ENCODE measurements at places on chromosomes 6 and 20. TPM values are rescaled to one million over a fixed set of nuclear protein-coding genes. Genes with fewer than 3 reads are reported as not detected.

CPNE5 gene
- total RNA-seq, result 1.7 TPM

SOBP gene
- 0.26 TPM for total RNA-seq

SLC17A5 gene
- total RNA-seq, result 2.0 TPM

HLA-DRA gene
- 1.1 TPM for total RNA-seq

GRIK2 gene
- total RNA-seq, result not detected

KCNG1 gene
- 0.59 TPM for total RNA-seq

TSPYL4 gene
- total RNA-seq, result 8.0 TPM

CD109 gene
- 7.6 TPM for total RNA-seq

HCRTR2 gene
- not detected for total RNA-seq

FNDC1 gene
- total RNA-seq, result not detected

SDC4 gene
- 31.4 TPM for total RNA-seq

SGK1 gene
- 208 TPM for total RNA-seq

KCNQ5 gene
- 11.8 TPM for total RNA-seq

ENPP1 gene
- 0.19 TPM for total RNA-seq

ADA gene
- total RNA-seq, result 54.6 TPM

DNA sequence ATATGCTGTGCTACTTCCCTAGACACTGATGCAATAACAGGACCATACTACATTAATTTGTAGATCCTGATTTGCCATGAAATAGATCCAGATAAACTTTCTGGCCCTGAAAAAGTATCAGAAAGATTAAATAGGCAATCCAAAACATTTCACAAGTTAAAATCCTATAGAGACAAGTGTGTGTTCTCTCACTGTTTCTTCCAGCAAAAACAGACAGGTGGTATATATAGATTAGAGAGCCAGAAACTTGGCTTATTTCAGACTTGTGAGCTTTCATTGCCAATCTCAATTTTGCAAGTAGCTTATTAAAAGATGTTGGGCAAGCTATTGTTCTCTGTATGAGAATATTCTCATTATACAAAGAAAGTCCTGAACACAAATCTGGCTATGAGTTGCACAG, 289.1 kb upstream of the MANEA start:
- DNase-seq, result no peak

DNA sequence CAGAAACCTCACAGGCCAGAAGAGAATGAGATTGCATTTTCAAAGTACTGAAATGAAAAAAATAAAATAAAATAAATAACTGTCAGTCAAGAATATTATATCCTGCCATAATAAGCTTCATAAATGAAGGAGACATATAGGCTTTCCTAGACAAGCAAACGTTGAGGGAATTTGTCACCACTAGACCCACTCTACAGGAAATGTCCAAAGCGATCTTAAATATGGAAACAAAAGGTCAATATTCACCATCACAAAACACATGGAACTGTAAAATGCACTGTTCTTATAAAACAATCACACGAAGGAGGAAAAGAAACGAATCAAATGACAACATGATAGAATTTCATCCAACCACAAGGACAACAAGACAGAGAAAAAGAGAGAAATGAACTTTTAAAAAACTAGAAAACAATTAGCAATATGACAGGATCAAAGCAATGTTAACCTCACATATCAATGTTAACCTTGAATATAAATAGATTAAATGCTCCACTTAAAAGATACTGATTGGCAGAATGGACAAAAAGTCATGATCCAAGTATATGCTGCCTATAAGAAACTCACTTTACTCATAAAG, 218.7 kb upstream of the TAB2 start:
- DNase-seq, result no peak

DNA sequence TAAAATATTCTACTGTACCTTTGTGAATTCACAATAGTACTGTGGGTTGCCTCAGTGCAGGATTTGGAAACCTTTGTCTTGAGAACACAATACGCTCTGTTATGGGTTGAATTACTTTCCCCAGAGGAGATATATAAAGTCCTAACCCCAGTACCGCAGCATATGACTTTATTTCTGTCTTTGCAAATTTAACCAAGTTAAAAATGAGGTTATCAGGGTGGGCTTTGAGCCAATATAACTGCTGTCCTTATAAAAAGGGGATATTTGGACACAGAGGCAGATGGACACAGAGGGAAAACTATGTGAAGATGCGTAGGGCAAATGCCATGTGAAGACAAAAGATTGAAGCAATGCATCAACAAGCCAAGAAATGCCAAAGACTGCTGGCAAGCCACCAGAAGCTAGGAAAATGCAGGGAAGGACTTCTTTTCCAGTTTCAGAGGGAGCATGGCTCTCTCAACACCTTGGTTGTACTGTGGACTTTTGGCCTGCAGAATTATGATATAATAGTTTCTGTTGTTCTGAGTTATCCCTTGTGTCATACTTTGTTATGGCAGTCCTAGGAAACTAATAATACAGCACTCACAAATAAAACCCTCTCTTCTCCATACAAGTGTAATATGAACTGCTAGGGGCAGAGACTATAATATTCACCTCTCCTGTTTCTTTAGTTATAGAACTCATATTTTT, 292.6 kb upstream of the SPTLC3 start:
- no peak for DNase-seq

- DNase-seq, result no peak
Observed at GRCh38 chr6:20548264-20548663, 14.0 kb downstream of the CDKAL1 start.

- peak; percentile 53 for DNase-seq
Observed at GRCh38 chr20:50191544-50192363, 1.1 kb downstream of the CEBPB start.

DNA sequence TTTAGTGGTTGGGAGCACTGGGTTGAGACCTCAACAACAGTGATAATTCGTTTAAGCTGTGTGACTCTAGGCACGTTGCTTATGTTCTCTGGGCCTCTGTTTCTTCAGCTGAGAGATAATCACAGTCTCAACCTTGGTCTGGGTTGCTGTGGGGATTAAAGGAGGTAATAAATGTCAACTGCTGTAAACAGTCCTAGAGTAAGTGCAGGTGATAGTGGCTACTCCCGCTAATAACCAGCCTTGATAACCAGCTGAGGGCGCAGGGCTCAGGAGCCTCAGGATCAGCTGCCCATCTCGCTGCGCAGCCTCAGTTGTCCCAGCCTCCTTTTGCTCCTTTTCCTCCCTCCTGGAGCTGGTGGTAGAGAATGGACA, 58.0 kb downstream of the JARID2 start:
- no peak for DNase-seq

DNA sequence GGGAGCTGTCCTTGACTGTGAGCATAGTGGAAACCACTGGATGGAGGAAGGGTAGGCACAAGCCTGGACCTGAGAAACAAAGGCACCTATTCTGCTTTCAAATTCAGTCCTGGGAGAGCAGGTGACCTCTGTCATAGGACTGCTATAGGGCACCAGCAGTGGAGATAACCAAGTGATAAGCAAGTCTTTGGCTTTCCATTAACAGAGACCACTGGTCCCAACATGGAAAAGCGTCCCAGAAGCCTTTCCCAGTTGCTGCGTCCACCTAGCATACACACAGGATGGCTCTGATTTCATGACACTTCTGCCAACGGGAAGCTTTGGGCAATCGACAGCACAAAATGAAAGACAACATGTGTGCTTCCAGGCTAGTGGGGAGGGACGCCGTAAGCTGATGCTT, 8.9 kb downstream of the SLC22A3 start:
- no peak for DNase-seq

GRCh38 chr6:148313488-148313887, 29.1 kb upstream of the SASH1 start:
- no peak for DNase-seq

GRCh38 chr6:159090530-159091480, 46.0 kb upstream of the TAGAP start:
- no peak for DNase-seq

- DNase-seq, result peak; percentile 27
Observed at GRCh38 chr20:768426-768978, at the start of gene SLC52A3. Gene SLC52A3, minus strand, starts transcription at chr20:768500. Its CDS starts 2,726 bp downstream, at chr20:765774.

DNA sequence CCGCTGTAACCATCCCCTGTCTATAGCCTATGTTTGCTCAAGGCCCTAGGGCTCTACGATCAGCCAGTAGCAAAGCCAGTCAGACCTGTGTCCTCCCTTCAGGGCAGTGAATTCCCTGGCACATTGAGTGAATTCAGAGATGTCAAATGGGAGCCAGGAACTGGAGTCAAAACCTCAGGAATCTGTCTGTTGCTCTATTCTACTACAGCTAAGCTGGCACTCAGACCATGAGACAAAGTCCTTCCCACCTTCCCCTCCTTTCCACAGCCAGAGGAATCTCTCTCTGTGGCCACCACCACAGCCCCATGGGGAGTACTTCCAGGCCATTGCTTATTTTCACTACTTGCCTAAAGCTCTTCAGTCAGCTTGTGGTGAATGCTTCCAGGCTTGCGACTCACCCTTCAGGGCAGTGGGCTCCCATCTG, 82.0 kb downstream of the PKIB start:
- DNase-seq, result no peak

DNA sequence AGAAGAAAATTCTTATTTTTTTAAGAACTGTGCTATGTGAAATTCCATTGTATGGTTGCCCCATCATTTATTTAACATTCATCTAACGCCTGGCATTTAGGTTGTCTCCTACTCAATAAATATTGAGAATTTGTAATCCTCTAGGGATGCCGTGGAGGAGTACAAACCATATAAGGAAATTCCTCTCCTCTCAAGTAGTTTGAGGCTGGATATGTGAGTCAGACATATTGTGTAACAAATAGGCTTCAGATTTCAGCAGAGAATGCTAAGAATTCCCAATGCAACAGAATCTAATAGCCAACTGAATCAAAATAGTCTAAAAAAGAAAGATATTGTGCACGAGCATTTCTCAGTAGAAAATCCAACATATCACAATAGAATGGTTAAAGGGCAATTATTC, 174.7 kb downstream of the OTOR start:
- DNase-seq, result no peak

GRCh38 chr6:118165500-118165899, 258.4 kb downstream of the SLC35F1 start:
- no peak for DNase-seq

GRCh38 chr6:167056370-167056769, 57.2 kb downstream of the CEP43 start:
- DNase-seq, result peak; percentile 58

DNA sequence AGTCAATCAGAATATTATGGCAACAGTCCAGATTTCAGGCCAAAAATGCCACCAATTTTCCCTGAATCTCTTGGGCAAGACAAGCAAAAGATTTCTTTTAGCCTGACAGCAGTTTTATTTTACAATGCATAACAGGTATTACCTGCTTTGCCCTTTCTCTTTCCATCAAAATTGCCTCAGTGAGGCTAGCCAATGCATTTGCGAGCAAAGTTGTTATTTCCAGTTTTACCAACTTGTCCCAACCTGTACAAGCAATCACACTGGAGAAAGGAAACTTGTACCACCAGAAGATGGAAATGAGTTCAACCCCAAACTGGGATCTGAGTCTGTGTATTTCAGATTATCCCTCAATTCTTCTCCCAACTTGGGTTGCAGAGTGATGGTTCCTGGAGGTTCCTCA, 279.9 kb upstream of the CDYL start:
- DNase-seq, result no peak

DNA sequence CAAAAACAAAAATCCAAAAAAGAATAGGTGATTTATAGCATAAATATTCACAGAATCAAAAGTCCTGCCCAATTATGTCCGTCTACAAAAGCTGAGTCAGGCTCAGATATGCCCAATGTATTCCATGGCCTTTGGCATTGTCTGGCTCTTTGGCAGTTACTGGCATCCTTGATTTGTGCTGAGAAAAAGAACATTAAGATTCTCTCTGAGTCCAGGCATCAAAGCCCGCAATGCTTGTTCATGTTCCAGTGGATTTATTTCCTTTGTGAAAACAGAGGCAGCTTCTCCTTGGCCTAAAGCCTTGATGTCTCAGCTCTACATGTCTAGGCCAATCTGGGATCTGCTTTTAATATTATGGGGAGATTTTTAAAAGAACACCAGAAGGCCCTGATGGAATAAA, 76.1 kb upstream of the SLC4A11 start:
- DNase-seq, result no peak

DNA sequence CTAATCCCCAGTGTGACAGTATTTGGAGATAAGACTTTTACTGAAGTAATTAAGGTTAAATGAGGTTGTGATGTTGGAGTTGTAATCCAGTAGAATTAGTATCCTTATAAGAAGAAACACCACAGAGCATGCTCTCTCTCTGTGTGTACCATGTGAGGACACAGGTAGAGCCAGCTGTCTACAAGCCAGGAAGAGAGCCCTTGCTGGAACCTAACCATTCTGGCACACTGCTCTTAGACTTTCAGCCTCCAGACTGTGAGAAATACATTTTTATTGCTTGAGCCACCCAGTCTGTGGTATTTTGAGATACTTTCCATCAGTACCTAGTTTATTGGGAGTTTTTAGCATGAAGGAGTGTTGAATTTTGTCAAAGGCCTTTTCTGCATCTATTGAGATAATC, 110.2 kb downstream of the PHF3 start:
- DNase-seq, result no peak

DNA sequence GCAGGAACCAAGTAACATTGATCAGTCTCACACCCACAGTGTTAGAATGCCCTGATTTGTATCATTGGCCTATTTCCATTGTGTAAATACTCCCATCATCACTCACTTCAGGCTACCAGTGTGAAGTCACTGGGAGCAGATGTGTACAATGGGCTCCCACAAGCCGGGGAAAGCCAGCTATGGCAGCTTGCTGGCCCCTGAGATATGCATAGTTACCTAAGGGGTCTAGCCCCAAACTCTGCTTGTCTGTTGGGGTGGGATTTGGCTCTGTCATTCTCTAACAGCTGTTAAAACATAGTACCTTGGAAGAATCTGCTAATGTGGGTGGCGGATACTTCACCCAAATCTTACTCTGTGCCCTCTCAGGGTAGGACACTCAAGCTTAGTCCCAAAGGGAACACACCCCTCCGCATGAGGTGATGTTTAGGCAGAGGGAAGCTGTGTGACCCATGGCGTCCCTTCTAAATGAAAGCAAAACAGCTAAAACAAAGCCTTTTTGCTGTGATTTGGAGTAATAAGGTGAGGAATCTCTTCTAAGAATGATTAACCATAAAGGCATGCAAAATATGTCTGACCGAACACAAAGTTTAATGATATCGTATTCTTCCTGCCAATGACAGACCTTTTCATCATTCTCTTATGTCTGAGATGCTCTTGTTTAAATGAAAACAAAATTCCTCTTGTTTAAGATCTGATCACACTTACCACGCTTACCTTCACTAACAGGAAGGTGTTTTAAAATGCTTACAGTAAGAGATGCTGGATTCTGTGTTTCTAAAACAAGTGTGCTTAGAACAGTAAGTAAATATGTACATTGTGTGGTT, 45.9 kb upstream of the PXDC1 start:
- no peak for DNase-seq

DNA sequence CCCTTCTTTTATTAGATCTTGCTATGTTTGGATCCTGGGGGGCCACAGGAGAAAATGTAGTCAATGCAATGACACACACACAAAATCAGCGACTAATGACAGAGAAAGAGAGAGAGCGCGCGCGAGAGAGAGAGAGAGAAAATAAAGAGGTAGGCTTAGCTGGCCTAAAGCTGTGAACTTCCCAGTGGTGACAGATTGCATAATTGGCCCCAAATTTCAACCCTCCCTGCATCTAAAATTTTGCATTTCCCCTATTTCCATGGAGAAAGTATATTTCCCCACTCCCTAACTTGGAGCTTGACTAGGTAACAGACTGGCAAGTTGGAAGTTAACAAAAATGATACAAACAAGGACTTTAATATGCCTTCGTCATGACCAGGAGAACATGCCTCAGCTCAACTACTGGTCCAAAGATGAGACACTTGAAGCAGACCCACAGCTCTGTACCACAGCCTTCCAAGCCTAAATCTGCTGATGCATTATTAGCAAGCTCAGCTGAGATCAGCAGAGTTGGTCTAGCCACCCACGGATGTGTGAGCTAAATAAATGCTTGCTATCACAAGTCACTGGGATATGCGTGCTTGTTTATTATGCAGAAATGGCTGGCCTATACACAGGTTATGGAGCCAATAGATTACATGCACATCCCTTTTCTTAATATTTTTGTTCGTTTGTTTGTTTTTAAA, 118.1 kb upstream of the PRDM1 start:
- DNase-seq, result no peak

Measured in activated naive CD4-positive, alpha-beta T cell treated with anti-CD3 and anti-CD28 coated beads for 36 hours (primary cell).